ENCODE measurements at places on chromosomes 11 and 22.

GRCh38 chr22:47592791-47593190 is 830.3 kb downstream of the TBC1D22A start:
- no peak overlapping the region for H3K27ac ChIP-seq
- DNase-seq: no peak
- H3K4me3 ChIP-seq: no peak overlapping the region

DNA sequence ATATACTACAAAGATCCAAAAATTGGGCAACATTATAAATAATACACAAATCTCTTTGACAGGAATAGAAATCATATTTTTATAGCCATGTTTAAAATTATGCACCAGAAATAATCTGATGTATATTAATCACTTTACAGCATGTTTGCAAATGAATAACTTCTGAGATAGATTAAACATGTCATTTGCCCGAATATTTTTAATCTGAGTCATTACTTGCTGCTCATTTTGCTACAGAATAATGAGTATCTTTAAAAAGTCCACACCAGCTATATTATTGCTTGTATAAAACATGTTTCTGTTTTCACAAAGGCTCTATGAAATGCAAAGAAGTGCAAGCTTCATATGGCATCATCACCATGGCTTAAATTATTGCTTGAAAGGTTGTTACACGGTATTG is 336.8 kb downstream of the GUCY1A2 start:
- no peaks in the 10 kb centered on the region for H3K27me3 ChIP-seq
- no peaks in the 10 kb centered on the region for H3K4me1 ChIP-seq
- no peak overlapping the region for H3K27ac ChIP-seq
- no peaks in the 10 kb centered on the region for H3K36me3 ChIP-seq

- peak overlapping the region; percentile 94 for H3K27ac ChIP-seq
- peak; percentile 87 for DNase-seq
- H3K27me3 ChIP-seq: no peaks in the 10 kb centered on the region
- H3K4me1 ChIP-seq: peaks cover 94% of the 10 kb centered on the region
Measured at GRCh38 chr22:37229012-37229804, 14.9 kb downstream of the RAC2 start.

DNA sequence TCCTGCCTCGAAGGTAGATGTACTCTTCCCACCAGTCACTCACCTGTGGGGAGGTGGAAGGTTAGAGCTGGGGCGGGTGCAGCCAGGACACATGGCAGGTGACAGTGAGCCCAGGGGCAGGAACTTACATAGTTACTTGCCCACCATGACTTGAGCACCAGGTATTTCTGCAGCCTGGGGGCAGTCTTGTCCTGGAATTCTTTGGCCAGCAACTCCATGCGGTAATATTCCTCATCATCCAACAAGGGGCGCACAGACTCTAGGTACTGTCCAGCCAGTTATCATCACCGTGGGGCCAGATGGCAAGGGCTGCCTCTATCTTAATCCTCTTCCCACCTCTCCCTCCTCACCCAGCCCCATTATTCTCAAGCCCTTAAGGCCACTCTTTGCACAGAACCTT is 2.2 kb downstream of the CPT1B start:
- no peaks in the 10 kb centered on the region for H3K27me3 ChIP-seq
- no peak overlapping the region for H3K27ac ChIP-seq
- H3K36me3 ChIP-seq: peaks cover 91% of the 10 kb centered on the region
- peaks cover 5% of the 10 kb centered on the region for H3K4me1 ChIP-seq
- H3K4me3 ChIP-seq: no peak overlapping the region

- H3K36me3 ChIP-seq: no peaks in the 10 kb centered on the region
- H3K27ac ChIP-seq: no peak overlapping the region
- H3K27me3 ChIP-seq: no peaks in the 10 kb centered on the region
- no peaks in the 10 kb centered on the region for H3K4me1 ChIP-seq
- no peak overlapping the region for H3K4me3 ChIP-seq
Measured at GRCh38 chr11:9126636-9127035, 35.2 kb upstream of the SCUBE2 start.

GRCh38 chr11:110903378-110903777 is 191.1 kb upstream of the ARHGAP20 start:
- no peak overlapping the region for H3K27ac ChIP-seq
- H3K4me3 ChIP-seq: no peak overlapping the region
- H3K27me3 ChIP-seq: no peaks in the 10 kb centered on the region
- H3K4me1 ChIP-seq: peaks cover 14% of the 10 kb centered on the region
- no peaks in the 10 kb centered on the region for H3K36me3 ChIP-seq

DNA sequence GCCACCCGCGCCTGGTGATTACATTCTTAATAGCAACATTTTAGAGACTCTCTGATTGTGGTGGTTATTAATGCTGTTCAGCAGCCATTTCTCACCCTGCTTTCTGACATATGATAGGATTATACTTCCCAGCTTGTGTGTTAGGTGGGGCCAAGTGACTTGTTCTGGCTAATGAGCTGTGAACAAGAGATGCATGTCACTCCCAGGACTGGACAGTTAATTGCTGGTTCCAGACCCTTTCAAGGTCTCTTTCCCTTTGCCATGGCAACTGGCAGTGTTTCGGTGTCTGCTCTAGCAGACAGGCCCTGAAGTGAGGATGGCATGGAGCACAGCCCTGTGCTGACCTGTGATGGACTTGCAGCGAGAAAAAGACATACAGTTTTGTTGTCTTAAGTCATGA is 8.9 kb upstream of the PTPRJ start:
- DNase-seq: no peak
- no peaks in the 10 kb centered on the region for H3K27me3 ChIP-seq
- no peak overlapping the region for H3K27ac ChIP-seq
- H3K36me3 ChIP-seq: no peaks in the 10 kb centered on the region

DNA sequence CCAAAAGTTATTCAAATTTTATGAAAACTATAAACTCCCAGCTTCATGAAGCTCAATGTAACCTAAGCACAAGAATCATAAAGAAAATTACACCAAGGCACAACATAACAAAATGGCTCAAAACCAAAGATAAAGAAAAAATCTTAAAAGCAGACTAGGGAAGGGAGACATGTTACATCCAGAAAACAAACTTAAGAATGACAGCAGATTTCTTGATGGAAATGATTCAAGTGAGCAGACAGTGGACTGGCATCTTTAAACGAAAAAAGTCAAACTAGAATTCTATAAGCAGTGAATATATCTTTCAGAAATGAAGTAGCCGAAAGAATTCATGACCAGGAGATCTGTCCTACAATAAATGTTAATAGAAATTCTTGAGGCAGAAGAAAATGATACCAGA is 75.6 kb downstream of the SHANK2 start:
- no peak overlapping the region for H3K4me3 ChIP-seq
- H3K36me3 ChIP-seq: no peaks in the 10 kb centered on the region
- H3K27me3 ChIP-seq: no peaks in the 10 kb centered on the region
- no peaks in the 10 kb centered on the region for H3K4me1 ChIP-seq
- no peak overlapping the region for H3K27ac ChIP-seq

DNA sequence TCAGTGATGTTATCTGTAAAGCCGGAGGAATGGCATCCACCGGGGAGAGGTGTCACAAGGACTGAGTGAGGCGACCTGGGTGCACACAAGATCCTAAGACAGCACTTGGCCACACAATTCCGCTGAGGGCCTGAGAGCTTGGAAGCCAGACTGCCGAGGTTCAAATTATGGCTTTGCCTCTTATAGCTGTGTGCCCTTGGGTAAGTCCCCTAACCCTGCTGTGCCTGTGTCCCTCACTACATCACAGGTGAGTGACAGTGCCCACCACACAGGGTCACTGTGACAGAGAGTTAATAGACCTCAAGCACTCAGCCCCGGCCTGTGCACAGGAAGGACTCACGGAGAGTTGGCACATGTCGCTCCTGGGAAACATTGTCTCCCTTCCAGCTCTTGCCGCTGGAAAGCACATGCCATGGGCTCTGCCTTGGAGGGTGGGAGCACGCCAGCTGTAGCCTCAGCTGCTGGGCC is 592 bp downstream of the RHOD start:
- no peaks in the 10 kb centered on the region for H3K36me3 ChIP-seq
- H3K27ac ChIP-seq: no peak overlapping the region
- DNase-seq: no peak
- peak overlapping the region; percentile 34 for H3K4me3 ChIP-seq
- H3K27me3 ChIP-seq: peaks cover 13% of the 10 kb centered on the region

- H3K4me3 ChIP-seq: no peak overlapping the region
- peaks cover 52% of the 10 kb centered on the region for H3K4me1 ChIP-seq
- peak overlapping the region; percentile 9 for H3K27ac ChIP-seq
- H3K36me3 ChIP-seq: no peaks in the 10 kb centered on the region
Measured at GRCh38 chr11:2375341-2375853, 1.7 kb upstream of the CD81 start.

DNA sequence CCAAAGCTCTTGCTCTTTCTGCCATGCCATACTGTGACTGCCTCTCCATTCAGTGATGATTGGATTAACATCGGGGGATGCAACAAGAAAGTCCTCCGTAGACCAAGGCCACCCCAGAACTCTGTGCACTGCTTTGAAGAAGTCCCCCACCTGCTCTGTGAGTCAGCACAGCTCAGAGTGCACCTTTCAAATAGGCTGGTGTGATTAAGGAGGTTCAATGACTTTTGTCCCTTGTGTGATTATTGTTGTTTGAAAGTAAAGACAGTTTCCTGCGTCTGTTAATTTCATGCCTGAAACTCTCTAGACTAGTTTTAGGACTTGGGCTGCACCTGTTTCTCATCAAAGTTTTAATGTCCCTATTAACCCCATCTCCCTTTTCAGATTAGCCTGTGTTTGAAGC is 33.0 kb upstream of the DBX1 start:
- no peaks in the 10 kb centered on the region for H3K4me1 ChIP-seq
- H3K36me3 ChIP-seq: no peaks in the 10 kb centered on the region
- no peak overlapping the region for H3K27ac ChIP-seq
- no peak overlapping the region for H3K4me3 ChIP-seq
- H3K27me3 ChIP-seq: no peaks in the 10 kb centered on the region
- no peak for DNase-seq
